ENCODE measurements at places on chromosomes 3 and 15.

DNA sequence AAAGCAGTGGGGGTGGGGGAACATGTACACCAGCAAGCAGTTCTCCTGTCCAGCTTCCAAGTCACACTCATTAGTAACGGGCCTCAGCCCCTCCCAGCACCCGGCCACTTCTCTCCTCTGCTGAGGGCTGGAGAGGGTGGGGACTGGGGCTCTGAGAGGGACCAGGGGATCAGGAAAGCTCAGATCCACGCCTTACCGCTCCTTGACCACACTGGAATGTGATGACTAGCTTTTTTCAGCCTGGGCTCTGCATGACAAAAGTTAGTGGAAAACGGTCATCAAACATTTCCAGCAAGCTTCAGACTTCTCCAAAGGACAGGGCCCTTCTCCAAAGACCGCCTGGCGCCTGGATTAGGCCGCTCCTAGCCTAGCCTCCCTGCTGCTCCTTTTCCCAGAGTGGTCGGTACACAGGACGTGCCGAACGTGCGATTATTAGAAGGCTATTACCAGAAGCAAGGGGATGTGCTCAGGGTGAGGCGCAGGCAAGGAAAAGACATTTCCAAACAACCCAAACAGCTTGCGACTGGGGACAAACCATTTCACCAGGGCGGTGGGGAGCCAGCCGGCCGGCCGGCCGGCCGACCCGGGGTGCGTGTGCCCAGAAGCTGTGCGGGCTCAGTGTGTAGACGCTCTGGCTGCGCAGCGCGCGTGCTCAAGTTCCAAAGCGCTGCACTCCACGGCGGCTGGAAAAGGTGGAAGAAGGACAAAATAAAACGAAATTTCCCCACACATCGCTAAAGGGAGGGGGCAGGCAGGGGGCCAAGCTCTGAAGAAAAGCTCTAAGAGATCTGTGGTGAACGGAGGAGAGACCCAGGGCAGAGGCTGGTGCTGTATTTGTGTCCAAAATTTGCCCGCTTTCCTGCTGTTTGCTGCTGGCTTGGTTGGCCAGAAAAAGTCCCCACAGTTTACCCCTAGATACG lies 51.0 kb upstream of the SSR3 start:
- no peak for DNase-seq

DNA sequence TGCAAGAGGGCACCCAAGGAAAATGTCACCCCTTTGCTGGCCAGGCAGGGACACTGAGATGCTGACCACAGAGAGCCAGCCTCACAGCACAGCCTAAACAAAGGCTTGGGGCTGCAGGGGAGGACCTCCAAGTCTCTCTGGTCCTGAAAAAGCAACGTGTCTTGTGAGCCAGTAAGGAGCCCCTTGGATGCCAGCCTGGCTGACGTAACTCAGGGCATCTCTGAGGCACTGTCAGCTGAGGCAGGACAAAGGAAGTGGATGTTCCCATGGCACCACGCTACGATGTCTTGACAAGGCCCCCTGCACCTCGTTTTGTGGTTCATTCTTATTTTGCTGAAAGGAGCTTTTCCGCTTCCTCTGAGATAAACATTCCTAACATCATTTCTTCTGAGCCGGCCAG lies 160.7 kb downstream of the OR4M2 start:
- no peak for DNase-seq

- no peak for DNase-seq
Observed at GRCh38 chr15:75468913-75469598, 17.6 kb upstream of the SIN3A start.

DNA sequence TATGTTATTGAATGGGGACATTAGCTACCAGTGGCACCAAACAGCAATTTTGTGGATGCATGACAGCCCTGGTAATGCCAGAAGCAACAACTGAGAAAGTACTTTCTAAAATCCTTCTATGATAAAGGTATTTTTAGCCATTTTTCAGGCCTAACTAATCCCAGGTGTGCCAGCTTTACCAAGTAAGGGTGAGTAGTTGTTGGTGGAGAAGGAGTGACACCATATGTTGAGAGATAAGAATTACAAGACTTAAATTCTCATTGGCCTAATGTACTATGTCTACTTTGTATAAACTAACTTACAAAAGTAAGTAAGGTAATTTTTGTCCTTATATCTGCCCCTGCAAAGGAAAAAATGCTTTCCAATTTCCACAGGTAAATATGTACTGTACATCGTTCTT lies 4.1 kb upstream of the COX17 start:
- DNase-seq, result no peak

- no peak for DNase-seq
Observed at GRCh38 chr15:88649286-88649733, 10.5 kb downstream of the ISG20 start.

DNA sequence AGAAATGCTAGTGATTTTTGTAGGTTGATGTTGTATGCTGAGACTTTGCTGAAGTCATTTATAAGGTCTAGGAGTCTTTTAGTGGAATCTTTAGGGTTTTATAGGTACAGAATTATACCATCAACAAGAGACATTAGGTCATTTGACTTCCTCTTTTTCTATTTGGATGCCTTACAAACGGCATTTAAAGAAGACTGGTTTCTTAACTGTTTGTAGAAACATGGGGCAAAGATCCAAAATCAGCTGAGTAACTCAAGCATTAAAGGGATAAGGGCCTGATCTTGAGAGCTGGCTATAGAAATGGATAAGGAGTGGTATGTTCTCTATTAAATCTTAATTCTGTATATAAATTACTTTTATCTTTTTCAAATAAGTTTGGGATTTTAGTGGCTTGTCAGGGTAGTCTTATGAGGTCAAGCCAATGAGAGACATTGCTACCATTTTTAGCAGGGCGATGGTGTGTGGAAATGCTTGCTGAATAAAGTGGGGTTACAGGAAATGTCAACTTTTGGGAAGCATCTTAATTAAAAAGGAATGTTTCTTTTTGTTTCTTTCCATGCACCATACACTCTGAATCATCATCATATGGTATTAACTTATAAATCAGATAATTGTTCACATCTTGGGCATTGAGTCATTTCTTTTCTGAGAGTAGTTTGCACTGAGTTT lies 197.7 kb upstream of the GBE1 start:
- DNase-seq, result no peak

GRCh38 chr15:82881747-82882146 lies 70.8 kb downstream of the HOMER2 start:
- no peak for DNase-seq

DNA sequence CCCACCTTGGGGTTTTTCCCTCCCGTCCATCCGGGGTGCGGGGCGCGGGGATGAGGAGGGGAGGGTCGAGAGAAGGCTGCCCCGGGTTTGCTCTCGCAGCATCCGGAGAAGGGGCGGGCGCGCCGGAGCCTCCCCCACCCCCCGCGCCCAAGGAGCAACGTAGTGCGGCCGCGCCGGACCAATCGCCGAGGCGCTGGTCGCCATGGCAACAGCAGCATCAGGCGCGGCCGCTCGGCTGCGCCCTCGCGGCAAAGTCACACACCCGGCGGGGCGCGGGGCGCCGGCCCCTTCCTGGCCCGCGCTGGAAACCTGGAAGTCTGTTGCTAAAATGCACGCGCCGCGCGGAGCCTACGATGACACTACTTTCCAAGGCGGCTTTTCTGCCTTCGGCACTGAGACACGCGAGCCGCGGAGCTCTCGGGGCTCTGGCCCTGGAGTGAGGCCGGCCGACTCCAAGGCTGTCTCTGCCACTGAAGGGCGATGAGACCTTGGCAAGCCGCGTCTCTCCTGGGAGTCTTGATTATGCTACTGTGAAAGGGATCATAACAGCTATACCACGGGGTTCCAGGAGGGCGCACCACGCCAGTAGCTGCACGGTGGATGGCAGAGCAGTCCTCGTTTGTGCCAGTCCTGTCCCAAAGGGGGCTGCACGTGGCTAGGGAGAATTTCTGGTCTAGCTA lies at the start of gene IQSEC1:
IQSEC1 (minus strand) TSS at position 104 of the 680 bp plus-strand sequence. CDS start 415 bp downstream, outside the sequence.
- DNase-seq, result no peak

DNA sequence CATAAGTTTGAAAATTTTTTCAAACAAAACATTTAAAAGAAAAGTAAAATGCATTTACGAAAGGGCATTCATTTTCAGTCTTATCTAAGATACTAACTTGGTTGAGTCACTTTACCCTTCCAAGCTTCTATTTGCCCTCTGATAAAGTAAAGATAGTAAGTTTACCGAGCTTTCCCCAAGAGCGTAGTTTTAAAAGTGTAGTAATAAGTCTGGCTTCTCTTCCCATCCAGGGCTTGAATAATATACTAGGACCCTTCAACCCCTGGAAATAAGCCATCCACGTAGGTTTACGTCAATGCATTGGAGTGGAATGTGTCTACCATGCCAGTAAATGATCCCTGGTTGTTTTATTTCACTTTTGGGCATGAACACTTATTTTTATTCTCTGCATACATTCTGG lies 608.3 kb downstream of the NTRK3 start:
- no peak for DNase-seq

- DNase-seq, result no peak
Observed at GRCh38 chr3:17342119-17342518, 400.3 kb downstream of the TBC1D5 start.

DNA sequence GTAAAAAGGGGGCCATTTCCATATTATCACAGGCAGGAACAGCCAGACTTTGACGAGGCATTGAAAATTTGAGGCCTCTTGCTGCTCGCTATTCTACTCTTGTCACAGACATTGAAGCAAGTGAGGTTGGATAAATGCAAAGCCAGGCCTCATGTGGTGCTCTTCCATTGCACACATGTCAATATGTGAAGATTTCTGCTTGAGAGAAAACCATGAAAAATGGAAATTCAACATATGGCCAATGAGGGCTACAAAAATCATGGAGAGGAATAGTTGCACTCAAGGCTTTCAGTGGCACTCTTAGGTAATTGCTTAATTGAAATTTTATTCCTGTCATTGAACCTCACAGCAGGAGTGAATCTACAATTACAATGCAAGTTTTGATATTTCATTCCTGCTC lies 185.6 kb upstream of the MBNL1 start:
- peak; percentile 64 for DNase-seq

GRCh38 chr3:62133015-62133414 lies 240.3 kb downstream of the FEZF2 start:
- no peak for DNase-seq

DNA sequence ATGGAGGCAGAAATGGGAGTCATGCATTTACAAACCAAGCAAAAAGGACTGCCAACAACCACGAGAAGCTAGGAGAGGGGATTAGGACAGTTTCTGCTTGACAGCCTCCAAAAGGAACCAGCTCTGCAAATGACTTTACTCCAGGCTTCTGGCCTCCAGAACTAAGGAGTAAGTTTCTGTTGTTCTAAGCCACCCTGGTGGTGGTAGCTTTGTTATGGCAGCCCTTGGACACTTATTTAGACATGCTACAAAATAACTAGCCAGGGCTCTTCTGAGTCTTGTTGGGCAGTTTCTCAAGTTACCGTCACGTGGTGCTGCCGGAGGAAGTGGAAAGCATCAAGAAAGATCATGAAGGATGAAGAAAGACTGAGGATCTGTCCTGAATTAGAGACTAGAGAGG lies 386.5 kb downstream of the LRTM1 start:
- no peak for DNase-seq

DNA sequence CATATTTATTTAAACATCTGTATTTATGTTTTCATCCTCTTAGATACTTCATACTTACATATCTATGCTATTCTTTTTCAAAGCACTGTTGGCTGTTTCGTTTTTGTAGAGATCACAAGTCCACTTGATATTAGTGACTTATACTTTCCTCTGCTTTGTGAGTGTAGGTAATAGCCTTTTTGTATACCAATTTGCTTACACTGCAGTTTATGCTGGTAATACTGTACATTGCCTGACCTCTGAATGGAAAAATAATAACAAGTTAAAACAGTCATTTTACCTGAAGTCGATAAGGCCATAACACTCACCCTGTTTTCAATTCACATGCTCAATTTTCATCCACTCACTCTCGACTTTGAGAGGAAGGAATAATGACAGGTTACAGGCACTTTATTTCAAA lies 89.9 kb upstream of the NANOGP8 start:
- no peak for DNase-seq

GRCh38 chr15:70095408-70096214 lies 2.1 kb downstream of the TLE3 start:
- DNase-seq, result no peak

- no peak for DNase-seq
Observed at GRCh38 chr15:25859838-25860645, 3.1 kb downstream of the ATP10A start.

DNA sequence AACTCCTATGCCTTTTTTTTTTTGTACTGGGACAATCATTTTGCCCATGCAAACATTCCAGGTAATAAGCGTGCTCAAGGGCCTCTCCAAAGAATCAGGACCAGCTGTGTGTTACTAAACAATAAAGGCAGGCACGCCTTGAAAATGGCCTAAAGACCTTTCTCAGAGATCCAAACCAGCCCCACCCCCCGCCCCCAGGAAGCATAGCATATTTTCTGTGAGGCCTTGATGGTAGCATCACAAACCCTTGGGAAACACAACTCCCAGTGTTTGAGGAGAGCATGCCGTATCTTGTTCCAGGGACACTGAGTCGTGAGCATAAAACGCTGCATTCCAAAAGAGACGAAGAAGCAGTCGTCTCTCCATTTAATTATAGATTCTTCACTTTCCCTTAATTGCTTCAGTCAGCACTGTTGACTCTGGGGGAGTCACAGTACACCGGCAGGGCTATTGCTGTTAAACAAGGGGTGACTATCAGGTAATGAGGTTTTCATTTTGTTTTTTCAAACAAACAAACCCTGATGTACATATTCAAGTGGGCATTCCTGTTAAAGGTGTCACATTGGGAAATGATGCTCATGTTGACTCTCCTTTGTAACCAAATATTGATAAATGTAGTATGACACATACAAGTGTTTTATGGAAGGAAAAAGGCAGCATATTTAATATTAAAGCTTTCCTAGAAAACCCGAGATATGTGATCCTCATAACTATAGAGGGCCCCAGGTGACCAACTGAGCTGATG lies 4.4 kb upstream of the TPM1 start:
- DNase-seq, result peak; percentile 43

DNA sequence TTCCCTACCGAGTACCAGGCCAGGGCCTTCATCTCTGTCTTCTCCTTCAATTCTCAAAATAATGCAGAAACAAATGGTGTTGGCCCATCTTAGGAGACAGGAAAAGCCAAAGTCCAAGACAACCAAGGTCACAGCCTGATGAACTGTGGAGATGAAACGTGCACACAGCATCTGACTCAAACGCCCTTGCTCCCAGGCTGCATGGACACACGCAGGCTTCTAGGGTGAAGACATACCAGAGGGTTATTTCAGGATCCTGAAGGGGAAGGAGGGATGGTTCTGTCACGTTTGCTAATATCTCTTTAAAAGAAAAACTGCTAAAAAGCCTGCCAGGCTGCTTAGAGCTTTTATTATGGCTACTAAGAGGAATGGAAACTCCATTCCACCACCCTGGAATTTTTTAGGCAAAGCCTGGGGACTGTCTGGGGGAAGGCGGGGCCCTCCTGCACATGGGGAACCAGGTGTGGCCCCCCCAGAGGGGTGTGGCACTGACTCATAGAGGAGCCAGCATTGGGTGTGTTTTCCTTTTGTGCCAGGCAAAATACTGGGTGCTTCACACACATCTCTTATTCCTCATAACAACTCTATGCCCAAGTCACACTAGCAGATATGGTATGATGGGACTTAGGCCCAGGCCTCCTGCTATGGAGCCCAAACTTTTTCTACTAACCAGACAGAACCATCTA lies 62.9 kb downstream of the UMPS start:
- no peak for DNase-seq

All from NCI-H187 (cell line).